ENCODE measurements at places on chromosomes 16 and 17.

DNA sequence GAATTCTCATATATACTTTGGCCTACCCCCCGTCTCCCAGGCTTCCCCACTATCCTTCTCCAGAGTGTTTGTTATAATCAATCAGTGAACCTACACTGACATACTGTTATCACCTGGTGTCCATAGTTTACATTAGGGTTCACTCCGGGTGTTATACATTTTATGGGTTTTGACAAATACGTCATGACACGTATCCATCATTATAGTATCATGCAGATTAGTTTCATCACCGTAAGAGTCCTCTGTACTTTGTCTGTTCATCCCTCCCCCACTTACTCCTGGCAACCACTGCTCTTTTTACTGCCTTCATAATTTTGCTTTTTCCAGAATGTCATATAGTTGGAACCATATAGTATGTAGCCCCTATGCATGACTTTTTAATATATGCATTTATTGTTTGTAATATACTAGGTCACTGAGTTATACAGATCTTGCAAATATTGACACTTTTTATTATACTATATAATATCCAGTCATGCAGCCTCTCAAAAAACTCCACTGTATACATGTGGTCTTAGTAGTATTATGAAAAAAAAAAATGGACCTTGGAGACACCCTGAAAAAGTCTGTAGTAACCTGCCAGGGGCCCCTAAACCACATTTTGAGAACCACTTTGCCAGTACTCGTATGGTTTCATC lies 28.4 kb downstream of the PPM1D start:
- DNase-seq = no peak

GRCh38 chr16:27472091-27473020 lies 70.4 kb downstream of the IL21R start:
- DNase-seq = no peak

GRCh38 chr17:560432-560873 lies 154.2 kb downstream of the VPS53 start:
- DNase-seq = peak; percentile 59

DNA sequence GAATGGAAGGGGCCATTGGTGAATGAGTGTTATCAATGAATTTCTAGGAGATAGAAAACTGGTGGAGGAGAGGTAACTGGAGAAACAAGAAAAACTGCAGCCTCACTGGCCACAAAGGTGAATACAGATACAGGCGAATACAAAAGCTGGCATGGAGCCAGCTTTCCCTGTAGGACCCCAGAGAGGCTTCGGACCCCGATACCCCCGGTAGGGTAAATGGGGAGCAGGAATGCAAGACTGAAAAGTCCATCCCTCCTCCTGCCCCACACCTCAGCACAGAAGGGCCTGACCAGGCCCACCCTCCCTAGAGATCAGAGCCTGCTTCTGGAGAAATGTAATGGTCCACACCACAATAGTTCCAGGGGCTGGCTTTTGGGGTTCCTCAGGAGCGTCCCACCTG lies 4.9 kb upstream of the MYLK3 start:
- DNase-seq = no peak

GRCh38 chr16:79305074-79305473 lies 295.5 kb downstream of the MAF start:
- DNase-seq = no peak

GRCh38 chr17:79006794-79007503 lies 2.6 kb downstream of the CANT1 start:
- no peak for DNase-seq
